ENCODE measurements at places on chromosomes 12 and 14.
A peak's percentile ranks its signal among the peaks of the same experiment; 100 is the strongest.

DNA sequence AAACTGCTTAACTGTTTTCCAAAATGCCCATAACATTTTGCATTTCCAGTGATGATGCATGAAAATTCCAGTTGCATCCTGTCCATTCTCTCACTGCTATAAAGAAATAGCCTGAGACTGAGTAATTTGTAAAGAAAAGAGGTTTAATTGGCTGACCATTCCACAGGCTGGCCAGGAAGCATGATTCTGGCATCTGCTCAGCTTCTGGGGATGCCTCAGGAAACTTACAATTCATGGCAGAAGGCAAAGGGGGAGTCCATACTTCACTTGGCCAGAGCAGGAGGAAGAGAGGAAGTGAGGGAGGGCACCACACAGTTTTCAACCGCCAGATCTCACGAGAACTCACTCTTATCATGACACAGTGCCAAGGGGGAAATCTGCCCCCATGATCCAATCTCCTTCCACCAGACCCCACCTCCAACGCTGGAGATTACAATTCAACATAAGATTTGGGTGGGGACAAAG, 18.2 kb upstream of the CLEC2D start:
- no peak for DNase-seq

GRCh38 chr14:103848175-103849077, 1.1 kb upstream of the PPP1R13B start:
- no peak for DNase-seq

DNA sequence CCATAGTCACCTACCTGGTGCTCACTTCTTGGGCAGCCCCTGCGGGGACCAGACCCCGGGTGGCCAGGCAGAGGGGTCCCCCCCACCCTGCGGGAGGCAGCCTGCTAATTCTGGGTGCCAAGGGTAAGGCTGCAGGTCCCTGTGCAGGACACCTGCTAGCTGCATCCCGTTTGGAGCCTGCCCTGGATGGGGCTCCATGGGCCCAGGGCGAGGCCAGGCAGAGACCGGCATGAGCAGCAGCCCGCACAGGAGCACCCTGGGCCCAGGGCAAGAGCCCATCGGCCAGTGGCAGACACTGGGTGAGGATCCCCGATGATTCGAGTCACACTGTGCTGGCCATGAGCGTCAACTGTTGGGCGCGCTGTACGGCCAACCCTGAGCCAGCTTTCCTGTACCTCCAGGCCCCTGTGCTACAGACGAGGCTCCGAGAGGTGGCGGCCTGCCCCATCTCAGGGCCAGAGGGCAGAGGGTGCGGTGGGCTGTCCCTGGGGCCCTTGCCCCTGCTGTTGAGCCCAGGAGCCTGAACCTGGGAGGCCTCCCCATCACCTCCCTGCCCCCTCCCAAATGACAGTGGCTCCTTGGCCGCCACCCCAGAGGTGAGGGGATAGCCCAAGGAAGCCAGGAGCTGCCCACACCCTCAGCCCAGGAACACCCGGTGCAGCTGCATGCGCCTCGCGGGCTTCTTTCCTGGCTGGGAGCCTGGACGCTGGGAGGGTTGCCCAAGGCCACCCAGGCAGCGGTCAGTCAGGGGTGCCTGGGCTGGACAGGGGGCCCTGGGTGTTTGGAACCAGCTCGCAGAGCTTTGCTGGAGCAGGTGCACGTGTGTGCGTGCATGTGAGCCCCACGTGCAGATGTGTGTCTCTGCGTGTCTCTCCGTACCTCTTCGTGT, 47.7 kb downstream of the CYP46A1 start:
- no peak for DNase-seq

- no peak for DNase-seq
Measured at GRCh38 chr14:54877703-54878021, 25.0 kb downstream of the GCH1 start.

DNA sequence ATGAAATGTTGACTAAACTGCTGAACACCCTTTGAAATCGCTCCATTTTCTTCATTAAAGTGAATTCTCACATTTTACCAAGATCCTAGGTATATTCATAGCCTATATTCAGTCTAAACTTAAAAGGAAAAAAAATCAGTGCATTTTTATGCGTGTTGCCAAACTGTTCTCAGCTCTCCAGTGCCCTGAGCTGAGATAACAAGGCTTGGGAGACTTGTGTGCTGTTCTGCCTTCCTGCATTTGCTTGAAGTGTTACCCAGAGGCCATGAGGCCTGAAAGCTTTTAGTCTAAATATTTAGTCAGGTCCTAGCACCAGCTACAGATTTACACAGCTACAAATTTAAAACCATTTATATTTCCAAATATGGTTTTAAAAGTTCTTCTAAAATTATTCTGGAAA, 8.6 kb upstream of the PALS1 start:
- DNase-seq = no peak

DNA sequence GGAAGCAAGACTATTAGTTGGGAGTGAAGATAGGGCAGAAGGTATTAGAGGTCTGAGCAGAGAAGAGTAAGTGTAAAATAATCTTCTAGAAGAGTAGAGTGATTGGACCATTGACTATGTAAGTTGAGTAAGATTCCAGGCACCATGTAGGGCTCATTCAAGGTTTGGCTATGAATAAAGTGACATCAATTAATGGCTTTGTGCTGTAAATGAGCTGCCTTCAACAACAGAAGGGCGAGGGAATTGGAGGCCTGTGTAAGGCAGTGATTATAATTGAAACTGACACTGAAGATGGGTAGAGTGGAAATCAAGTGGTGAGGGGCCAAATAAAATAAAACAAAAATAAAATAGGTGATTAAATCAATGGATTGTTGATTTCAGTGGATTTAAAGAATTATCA, 26.4 kb downstream of the PTPRQ start:
- DNase-seq = no peak

GRCh38 chr14:72332046-72332445, 399.8 kb downstream of the RGS6 start:
- DNase-seq = no peak

DNA sequence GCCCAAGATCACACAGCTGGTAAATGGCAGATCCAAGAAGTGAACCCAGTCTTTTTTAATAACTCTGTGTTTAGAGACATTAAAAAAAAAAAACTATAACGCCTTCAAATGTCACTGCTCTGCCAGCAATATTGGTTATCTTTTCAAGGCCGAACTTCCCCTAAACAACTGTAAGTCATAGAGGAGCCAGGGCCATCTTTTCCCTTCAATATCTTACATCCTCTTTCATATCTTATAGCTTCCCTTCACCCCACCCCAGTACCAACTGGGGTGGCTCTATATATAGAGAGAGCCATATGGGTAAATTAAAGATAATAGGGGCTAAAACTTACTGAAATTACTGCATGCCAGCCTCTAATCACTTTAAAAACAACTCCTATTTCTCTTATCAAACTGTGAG, 100.2 kb downstream of the STAB2 start:
- DNase-seq = no peak

- no peak for DNase-seq
Measured at GRCh38 chr14:65354715-65355114, 57.8 kb upstream of the FUT8 start.

DNA sequence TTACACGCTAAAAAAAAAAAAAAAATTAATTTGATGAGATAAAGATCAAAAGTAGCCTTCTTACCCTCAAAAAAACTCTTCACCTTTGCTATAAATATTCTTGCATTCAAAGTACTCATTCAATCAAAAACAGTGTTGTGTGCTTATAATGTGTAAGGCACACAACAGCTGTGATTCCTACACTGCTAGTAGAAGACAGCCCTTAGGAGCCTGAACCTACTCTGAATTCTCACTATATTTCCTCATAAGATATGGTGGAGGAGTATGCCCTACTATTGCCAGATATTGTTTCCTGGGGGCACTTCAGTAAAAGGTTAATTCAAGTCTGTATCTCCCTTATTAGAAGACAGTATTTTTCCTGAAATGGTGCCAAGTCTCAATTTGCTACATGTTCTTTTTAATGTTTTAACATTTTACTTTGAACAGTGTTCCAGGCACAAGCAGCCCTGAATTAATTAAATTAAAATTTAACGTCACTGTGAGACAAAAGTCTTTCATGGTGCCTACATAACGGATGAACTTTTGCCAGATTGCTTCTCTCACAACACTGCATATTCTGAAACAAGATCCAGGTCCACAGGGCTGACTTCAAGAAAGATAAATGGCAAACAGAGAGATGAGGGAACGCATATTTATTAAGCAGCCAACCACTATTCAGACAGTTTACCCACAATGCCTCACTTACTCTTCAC, 19.3 kb downstream of the PPP2R5E start:
- no peak for DNase-seq

DNA sequence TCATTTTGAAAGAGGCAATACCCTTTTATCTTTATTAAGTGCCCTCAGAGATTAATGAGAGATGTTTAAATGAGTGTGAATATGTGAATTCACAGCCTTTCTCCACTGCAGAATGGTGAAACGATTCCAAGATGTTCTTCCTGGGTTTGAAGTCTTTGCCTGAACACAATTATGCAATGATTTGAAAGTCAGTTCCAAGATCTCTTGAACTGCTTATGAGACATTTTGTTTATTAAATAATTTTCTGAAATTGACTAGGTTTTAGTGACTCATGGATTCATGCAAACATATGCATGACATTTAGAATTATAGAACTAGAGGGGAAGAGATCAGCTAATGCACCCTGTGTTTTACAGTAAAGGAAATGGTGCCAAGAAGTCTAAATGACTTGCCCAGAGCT, 118.1 kb upstream of the SLC38A2 start:
- DNase-seq = no peak

GRCh38 chr14:60328583-60328982, 79.6 kb downstream of the PPM1A start:
- DNase-seq = peak; percentile 76

GRCh38 chr14:85451421-85451820, 78.5 kb upstream of the FLRT2 start:
- DNase-seq = no peak

- DNase-seq = no peak
Measured at GRCh38 chr12:79657136-79657535, 33.6 kb downstream of the PAWR start.

GRCh38 chr12:51749206-51749985, 99.1 kb downstream of the FIGNL2 start:
- no peak for DNase-seq

GRCh38 chr12:94047781-94048567, 100.4 kb upstream of the PLXNC1 start:
- no peak for DNase-seq

- no peak for DNase-seq
Measured at GRCh38 chr12:26678697-26679660, 154.0 kb downstream of the ITPR2 start.

GRCh38 chr14:94103554-94104150, 6.9 kb upstream of the IFI27 start:
- DNase-seq = no peak

DNA sequence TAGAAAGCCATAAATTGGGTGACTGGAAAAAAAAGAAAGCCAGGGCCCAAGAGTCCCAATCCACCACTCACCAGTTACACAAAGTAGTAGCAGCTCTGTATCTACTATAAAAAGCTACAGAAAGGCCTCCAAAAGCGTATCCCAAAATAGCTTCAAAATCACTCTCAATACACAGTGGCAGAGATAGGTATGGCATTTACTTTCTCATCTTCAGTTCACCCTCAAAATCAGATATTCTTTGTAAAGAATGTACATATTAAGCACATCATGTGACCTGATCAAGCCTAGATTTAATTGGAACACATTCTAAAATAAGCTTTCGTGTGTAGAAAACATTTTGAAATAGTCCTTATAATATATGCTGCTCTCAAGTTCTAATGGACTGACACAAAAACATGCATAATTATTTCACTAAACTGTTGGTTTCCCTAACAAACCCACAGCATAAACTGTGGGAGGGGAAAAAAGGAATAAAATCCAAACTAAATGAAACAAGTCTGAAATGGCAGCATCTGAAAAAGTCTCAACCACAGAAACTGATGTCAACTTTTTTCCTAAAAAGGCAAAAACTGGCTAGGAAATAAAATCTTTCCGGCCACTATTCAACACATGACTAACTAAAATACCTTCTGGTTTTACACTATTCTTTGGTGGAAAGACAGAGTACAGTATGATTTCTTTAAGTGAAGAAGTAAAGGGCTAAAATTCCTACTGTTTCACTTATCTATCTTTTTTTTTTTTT, 25.9 kb downstream of the UBE2N start:
- DNase-seq = no peak

DNA sequence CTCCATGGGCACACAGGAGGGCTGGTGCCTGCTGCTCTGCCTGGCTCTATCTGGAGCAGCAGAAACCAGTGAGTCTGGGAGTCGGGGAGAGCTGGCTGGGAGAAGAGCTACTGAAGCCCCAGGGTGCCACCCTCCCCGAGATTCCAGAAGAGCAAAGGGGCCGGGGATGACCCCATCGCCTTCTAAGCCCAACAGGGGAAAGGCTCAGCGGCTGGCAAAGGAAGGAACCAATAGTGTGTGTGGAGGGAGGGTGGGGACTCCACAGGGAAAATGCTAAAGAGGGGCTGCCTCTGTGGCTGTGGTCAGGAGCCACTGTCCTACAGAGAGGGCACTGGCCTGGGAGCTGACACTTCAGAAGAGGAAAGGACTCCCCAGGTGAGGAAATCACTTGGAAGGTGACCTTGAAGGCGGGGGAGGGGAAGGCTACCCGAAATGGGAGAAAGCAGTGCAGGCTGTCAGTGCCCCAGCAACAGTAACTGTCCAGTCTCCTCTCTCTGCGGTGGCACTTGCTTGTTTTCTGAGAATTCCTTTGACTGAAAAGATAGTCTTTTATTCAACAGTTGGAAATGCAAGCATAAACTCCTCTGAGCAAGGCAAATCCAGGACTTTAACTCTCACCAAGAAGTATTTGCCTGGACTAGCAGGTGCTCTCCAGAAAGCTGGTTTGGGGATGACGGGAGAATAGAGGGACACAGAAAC, 552 bp downstream of the TAPBPL start:
- peak; percentile 67 for DNase-seq

GRCh38 chr14:27181333-27181732, 583.5 kb upstream of the NOVA1 start:
- no peak for DNase-seq

DNA sequence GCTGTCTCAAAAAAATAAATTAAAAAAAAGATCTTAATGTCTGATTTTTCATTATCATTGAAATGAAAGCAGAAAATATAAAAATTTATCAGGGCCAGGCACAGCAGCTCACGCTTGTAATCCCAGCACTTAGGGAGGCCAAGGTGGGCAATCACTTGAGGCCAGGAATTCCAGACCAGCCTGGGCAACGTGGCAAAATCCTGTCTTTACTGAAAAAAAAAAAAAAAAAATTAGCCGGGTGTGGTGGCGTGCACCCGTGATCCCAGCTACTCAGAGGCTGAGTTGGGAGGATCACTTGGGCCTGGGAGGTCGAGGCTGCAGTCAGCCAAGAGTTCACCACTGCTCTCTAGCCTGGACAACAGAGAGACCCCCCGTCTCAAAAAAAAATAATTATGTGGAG, 37.6 kb upstream of the CLIP1 start:
- no peak for DNase-seq

- DNase-seq = peak; percentile 70
Measured at GRCh38 chr12:14238221-14238792, 127.2 kb upstream of the ATF7IP start.

GRCh38 chr14:32023540-32023939, 53.6 kb upstream of the ARHGAP5 start:
- no peak for DNase-seq

- no peak for DNase-seq
Measured at GRCh38 chr12:88351146-88351545, 209.0 kb downstream of the TMTC3 start.
